ENCODE measurements at places on chromosomes 6 and 20.

DNA sequence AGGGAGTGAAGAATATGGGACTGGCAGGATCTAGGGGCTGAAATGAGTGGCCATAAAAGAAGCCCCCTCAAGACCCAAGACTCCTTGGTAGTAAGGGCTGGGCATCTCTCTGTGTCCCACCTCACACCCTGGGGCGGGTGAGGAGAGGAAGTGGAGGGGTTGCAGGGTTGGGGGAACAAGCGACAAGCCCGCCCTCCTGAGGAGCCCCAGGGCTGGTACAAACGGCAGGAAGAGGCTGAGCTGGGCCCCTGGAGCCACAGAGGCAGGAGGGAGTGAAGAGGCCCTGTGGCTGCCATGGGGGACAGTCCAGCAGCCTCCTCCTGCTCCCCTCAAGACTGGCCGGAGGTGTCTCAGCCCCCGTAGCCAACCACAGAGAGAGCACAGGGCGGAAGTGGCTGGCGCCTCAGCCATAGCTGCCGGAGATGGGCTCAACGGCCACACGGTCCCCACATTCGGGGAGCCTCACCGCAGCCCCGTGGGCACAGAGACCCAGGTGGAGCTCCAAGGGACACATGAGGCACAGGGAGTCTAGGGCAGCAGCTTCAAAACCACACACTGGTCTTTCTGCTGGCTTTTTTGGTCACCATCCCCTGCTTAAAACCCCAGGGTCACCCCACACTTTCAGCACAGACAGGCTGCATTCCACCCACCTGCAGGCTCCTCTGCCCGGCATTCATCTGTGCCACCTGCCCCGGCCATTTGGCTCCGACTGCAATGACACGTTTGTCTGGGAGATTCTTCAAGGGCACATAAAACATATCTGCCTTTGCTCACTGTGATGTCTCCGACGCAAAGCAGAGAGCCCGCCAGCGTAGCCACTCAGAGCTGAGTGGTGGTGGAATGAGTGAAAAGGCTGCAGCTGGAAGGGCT lies 524 bp downstream of the C20orf203 start:
- DNase-seq, result no peak

DNA sequence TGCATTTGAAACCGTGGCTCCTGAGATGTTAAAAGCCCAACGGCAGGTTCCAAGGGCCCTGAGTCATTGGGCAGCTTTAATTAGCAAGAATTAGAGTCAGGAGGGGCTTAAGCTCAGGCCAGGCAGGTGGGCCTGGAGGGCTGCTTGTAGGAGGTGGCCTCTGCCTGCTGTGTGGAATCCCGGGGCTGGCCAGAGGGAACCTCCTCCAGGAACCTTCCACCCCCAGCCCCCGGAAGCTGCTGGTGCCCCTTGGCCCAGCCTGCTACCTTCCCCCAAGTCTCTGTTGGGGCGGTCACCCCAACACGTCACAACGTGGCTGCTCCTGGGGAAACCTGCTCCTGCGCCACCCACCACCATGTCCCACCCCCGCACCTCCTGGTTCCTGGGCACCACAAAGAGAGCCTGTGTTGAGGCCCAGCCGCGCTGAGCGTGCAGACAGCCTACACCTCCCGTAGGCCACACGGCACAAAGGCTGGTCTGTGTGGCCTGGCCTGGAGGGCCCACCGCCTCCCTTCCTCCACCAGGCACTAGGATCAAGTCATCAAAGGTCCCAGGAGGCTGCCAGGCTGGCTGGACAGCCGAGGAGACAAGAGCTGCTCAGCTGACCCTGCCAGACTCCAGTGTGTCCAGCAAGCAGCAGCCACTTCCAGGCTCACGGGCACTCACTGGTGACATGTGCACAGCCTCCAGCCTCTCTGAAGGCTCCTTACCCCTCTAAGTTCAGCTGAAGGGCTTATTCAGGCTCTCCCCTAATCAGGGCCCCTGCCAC lies 86.3 kb downstream of the SNX5 start:
- no peak for DNase-seq

DNA sequence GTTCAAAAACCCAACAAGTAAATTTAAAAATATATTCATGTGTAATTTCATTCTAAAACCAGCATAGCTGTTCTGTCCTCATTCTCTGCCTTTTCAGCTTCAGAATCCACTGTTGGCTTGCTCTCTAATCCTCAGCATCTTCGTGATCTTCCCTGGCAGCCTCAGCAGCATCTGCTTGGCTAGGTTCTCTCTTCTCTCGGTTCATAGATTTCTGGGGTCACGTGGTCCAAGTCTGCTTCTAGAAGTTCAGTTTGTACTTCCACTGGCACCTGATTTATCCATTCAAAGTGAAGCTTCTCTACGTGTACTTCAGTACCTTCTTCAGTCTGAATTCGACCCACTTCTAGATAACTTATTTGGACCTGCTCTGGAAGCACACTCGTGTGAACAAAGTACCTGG lies 245.7 kb downstream of the EPM2A start:
- DNase-seq, result no peak

- DNase-seq, result no peak
Observed at GRCh38 chr6:112274774-112275173, 20.4 kb upstream of the LAMA4 start.

GRCh38 chr6:154164397-154164796 lies 125.4 kb downstream of the OPRM1 start:
- DNase-seq, result no peak

GRCh38 chr6:163398815-163399214 lies 15.7 kb upstream of the QKI start:
- no peak for DNase-seq

DNA sequence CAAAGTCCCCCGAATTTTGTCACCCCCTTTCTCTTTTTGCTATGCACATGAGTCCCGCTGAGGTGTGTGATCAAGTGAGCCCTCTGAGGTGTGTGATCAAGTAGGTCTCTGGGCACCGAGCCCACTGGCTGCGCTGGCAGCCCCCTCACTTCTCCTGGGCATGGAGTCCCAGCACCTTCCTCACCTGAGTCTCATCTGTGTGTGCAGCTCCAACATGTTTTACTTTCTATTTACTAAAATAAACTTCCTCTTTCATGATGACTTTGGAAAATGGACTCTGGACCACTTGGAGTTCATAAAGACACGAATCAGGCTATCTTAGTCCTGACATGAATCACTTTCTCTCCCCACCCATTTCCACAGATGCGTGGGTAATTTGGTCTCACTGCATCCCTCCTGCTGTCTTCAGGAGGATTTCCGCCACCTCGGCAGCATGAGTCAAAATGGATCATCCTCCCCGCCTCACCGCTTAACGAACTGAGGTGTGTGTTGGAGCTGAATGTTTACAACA lies 39.8 kb downstream of the PRDM1 start:
- peak; percentile 35 for DNase-seq

DNA sequence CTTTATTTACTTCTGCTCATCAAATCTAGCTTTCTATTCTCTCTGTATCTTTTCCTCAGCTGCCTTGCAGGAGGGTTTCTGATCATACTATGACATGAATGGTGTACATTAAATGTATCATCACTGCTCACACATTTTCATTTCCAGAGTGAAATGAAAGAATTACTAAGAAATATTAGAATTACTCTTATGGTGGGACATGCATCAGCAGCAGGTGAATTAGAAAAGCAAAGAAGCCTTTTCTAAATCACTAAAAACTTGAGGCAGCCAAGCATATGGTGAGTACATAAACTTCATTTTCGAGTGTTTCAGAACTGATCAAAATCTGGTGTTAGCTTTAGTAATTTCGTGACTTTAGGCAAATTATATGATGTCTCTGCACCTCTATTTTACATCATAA lies 23.6 kb downstream of the IL17A start:
- DNase-seq, result no peak

DNA sequence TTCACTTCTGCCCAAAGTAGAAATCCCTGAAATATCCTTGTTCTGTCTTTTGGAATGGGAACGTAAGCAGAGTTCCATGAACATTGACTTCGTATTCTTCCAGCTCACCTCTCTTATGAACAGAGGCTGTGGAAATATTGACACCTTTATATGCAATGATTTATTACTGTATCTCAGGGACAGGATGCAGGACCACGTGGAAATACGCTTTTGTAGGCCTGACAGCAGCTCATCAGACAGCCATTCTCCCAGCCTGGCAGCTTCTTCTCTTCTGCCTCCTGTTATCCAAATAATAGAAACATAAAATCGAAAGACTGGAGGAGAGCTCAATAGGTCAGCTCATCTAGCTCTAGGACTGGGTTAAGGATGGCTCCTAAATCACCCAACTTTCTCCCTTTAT lies 106.2 kb upstream of the DTNBP1 start:
- no peak for DNase-seq

DNA sequence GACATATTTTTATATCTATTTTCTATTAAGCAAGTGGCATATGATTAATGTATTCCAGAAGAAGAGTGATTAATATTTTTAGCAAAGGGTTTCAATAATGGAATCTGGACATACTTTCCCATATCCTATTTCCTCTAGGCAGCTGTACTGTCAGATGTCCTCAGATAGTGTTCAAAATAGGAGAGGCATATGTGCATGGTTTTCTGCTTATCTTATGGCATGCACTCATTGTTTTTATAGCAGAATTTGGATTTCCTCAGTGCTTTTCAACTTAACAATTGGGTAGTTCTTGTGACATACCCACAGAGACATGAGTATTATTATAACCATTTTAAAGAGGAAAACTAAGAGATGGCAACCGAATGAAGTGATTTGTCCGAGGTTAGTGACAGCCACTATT lies 12.6 kb upstream of the SLC17A5 start:
- DNase-seq, result no peak

DNA sequence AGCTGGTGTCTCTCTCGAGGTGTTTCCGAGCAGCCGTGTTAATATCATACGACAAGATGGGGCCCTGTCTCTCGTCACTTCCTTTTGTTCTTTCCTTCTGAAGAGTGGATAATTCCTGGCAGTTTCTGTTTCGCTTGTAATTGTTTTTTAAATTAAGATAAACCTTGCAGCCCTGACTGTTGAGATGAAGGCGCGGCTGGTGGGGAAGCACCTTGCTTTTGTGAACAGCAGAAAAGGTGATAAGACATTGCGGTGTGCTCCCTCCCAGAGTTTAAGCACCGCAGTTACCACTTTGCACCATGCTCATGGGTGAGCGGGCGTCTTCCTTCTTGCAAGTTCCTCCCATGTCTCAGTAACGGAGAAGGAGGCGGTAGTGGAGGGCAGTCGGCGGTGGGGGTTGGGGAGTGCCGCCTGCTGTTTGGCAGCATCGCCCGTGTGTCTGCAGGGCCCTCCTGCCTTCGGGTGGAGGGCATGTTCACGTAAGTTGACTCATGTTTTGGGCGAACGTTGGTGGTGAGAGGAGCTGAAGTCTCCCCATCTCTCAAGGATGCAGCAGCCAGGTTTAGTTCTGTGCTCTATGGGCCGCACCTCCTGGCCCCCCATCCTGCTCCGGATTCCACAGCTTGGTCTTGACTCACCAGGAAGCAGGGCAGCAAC lies 345.9 kb downstream of the TAF4 start:
- DNase-seq, result peak; percentile 17

DNA sequence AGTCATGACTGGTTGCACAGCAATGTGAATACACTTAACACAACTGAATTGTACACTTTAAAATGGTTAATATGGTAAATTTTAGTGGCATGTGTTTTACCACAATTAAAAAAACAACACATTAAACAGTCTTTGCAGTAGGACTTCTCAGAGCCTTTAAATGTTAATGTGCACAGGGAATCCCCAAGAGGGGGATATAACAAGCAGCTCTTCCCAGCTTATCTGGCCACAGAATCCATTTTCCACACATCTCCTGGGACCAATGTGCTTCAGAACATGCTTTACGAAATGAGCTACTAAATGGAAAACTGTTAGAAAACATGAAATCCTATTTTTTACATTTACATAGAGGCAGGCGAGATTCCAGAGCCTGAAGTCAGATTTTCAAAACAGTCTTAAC lies 44.4 kb downstream of the FYN start:
- DNase-seq, result no peak

GRCh38 chr20:13676682-13677081 lies 38.0 kb upstream of the TASP1 start:
- DNase-seq, result no peak

DNA sequence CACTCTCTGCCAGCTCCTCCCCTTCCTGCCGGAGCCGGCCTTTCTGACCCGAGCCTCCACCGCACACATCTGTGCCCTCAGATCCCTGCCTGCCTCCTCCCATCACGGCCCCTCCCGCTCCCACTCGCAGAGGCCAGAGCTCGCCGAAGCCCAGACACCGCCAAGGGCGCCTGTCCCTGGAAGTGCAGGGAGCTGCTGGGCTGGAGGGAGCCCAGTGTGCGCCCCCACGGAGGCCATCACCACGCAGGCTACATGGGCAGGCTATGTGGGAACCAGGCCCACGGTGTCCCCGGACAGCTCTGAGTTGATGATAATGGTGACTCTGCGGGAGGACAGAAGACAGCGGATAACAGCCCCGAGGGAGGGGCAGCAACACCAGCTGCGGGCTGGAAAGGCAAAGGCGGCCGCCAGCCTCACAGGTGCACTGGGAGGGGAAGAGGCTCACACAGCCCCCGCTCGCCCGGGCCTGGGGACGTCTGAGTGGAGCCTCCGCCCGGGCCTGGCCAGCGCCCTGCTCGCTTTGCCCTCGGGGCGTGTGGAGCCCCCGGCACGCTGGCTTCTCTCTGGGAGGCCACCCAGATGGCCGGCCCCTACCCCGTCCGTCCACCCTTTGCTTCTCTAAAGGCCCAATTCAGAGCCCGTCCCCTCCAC lies 154.9 kb downstream of the DLL1 start:
- DNase-seq, result no peak

DNA sequence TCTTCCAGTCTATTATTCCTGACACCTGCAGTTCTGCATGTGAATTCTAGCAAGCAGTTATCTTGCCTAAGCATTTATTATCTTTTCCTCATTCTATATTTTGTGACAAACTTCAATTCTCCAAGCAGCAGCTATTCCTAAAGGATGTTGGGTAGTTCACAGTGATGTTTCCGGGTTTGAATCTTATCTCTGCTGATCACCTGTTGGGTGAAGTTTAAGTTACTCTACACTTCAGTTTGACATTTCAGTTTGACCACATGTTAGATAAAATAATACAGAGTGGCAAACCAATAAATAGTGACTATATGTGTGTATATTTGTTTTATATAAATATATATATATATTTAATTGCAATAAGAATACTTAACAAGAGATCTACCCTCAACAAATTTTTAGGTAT lies 168.6 kb downstream of the ADGRG6 start:
- no peak for DNase-seq

GRCh38 chr6:117615750-117616390 lies 13.6 kb upstream of the GOPC start:
- DNase-seq, result no peak

GRCh38 chr6:111603040-111603439 lies 2.6 kb downstream of the TRAF3IP2 start:
- no peak for DNase-seq

All from stimulated activated CD4-positive, alpha-beta T cell treated with anti-CD3 and anti-CD28 coated beads, Interleukin-1b, Interleukin-23, amount 100 ng/mL, for 4 hours (primary cell).